Urothelium cell line (cell line): ENCODE measurements at places on chromosomes 1 and 21.

GRCh38 chr1:166975361-166976129, at the start of gene ILDR2:
TSS of gene ILDR2 (minus strand) at chr1:166975540. CDS start at chr1:166975268, 272 bp downstream.
- peak; percentile 73 for DNase-seq

GRCh38 chr1:118890851-118891384, 97.2 kb downstream of the TBX15 start:
- no peak for DNase-seq

GRCh38 chr1:62688687-62689085, 500 bp upstream of the DOCK7 start:
- no peak for DNase-seq

DNA sequence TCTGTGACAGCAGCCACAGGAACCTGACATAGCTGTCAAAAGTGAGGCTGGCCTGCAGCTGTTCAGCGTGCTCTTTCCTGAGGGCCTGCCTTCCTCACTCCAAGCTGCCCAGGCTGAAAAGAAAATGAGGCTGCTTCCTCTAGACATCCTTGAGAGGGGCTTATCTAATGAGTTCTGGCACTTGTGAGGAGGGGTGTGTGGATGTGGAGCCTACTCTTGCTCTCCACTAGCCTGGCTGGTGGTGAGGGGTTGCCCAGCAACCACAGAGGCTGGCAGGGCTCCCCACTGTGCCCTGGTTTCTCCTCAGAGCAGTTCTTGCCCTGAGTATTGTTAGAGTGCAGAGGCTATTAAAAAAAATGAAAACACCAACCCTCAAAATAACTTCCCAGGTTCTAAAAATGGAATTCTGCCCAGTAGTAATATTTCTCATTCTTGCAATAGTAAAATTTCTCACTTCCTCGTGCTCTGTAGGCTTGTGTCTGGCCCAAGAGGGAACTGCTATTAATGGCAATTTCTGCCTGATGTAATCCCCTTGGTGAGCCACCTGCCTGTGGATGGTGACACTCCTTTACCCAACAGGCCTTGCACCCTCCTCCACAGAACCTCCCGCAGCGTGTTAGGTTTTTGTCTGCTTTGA, 52.6 kb upstream of the EPS8L3 start:
- DNase-seq: peak; percentile 2

DNA sequence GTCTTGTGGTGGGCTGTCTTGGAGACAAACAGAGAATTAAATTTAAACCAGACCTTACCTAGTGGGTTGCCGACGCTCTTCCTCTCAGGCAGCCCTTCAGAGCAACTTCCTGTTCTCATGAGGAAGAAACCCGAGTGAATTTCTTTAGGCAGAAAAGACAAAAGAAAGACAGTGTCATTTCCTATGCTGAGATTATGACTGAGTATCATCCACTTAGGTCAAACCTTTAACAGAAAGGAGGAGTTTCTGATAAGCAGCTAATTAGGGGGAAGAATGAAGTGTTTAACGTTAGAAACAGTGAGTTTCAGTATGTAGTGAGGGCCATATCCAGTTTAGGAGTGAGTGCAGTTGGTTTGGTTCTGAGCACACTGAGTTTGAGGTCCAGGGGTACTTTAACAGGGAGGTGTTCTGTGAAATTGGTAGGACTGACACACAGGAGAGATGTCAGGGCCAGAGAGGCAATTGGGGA, 38.7 kb downstream of the FASLG start:
- DNase-seq: no peak

- DNase-seq: peak; percentile 40
Measured at GRCh38 chr1:39394598-39394997, 96.8 kb upstream of the BMP8A start.

GRCh38 chr1:220045356-220046051, 801 bp downstream of the EPRS1 start:
- peak; percentile 9 for DNase-seq

GRCh38 chr1:227037121-227037520, 97.0 kb downstream of the COQ8A start:
- DNase-seq: no peak

- no peak for DNase-seq
Measured at GRCh38 chr1:27979151-27979858, 19.5 kb downstream of the XKR8 start.

DNA sequence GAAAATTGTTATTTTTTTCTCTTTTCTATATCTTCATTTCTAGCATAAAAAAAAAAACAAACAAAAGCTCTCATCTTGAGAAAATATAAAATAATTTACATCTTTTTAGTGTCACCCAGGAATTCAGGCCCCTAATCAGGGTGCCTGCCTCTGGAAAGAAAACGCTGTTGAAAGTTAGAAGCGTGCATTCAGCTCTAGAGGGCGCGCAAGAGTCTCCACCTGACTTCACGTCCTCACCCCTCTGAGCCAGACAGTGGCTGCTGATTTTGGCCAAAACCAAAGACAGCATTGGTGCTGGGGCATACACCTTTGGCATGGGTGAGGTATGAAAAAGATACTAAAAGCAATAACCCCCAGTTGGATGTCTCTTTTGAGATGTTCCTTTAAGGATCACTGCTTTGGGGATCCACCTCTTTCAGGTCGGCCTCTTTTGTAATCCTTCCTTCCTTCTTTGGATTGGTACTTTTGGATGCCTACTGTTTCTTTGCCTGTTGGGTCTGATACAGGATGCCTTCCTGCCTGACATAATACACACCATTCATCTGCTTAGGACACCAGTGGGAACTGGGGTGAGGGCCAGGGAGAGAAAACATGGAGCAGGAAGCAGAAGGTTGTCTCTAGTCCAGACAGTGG, 77.6 kb upstream of the CHRM3 start:
- peak; percentile 8 for DNase-seq

GRCh38 chr1:197737916-197738315, 37.4 kb downstream of the DENND1B start:
- no peak for DNase-seq

GRCh38 chr1:41439234-41439633, 45.2 kb downstream of the EDN2 start:
- no peak for DNase-seq

DNA sequence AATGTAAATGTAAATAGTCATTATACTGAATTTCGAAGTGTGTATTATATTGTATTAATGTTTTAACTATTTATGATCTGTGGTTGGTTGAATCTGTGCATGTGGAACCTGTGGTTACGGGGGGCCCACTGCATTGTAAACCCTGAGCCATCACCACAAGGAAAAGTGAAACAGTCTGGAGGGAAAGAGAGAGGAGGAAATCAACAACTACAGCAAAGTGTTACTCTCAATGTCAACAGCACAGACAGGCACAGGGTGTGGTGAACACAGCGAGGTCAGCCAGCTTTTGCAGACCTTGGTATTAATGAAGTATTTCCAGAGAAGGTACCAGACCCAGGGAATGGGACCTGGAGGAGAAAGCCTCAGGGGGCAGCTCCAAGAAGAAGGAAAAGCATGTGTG, 37.1 kb upstream of the BACE2 start:
- DNase-seq: no peak

DNA sequence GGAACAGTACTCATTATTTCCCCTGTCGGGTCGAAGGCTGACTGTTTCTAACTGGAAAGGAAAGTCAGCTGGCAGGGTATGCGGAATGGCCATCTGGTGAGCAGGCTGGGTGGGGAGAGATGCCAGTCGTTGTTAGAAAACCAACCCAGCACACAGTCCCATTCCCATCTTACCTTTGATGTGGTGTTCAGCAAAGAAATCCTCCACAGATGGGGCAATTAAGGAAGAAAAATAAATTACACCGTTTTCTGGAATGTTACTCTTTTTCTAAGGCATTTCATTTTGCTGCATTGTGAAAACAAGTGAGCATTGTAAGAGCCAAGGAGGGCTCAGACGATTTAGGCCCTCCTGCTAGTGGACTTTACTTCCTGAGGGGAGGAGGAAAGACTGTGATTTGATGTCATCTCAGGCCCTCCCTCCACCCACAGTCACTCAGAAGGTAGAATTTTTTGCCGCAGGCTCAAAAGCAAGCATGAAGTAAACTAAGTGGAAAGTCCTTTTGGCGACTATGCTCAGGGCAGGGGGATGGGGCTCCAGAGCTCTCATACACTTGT, at the start of gene SLC16A4:
SLC16A4 (minus strand) TSS at position 335 of the 554 bp plus-strand sequence. CDS start 1,703 bp downstream, outside the sequence.
- DNase-seq: no peak

- DNase-seq: no peak
Measured at GRCh38 chr1:44694863-44695478, 20.5 kb downstream of the ARMH1 start.

- peak; percentile 42 for DNase-seq
Measured at GRCh38 chr1:76949503-76949902, 82.2 kb downstream of the ST6GALNAC5 start.

DNA sequence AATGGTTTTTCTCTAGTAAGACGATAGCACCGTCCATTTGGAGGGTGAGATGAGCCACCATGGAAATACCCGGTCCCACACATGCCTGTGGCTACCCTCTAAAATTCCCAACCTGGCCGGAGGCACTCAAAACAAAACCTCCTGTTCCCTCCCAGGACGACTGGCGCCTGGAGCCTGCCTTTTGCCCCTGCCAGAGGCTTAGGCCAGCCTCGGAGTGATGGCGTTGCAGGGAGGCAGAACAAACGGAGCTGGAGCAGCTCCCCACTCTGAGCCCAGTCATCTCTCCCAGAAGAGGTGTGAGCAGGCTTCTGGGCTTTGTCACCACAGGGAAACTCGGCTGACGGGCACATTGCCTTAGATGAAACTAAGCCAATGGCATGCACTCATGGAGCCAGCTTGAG, 213.7 kb upstream of the HOOK1 start:
- peak; percentile 10 for DNase-seq

DNA sequence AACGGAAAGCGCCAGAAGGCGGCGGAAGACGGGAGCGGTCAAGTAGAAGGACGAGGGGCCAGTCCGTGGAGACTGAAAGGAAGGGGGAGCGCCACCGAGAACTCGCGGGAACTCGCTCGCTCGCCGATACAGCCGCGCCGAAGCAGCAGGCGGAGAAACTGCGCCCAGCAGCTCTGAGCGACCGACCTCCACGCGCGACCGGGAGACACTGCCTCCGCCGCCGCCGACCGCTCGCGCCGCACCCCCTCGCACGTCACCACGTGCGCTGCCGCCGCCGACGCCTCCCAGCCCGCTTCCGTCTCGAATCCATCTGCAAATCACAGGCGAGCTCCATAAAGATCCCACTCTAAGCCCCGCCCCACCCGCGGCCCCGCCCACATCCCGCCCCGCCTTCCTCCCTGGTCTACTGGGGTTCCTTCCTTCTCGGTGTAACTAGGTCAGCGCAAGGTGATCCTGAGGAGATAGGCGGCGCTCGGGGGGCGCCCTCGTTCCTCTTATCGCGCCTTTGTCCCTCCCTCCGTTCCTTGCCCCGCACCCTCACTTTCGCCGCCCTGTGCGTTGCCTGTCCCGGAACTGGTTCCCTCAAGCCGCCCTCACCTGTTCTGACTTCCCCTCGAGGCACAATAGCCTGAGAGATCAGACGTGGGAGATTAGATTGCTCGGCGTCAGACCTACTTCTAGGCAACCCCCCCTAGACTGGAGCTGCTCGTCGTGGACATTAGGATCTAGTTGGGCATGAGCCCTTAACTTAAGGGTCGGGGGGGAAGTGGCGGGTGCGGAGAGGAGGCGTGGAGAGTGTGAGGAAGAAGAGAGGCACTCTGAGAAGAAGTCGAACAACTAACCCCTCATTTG, at the start of gene IVNS1ABP:
IVNS1ABP (minus strand) TSS at position 210 of the 852 bp plus-strand sequence. CDS start 7,750 bp downstream, outside the sequence.
- peak; percentile 94 for DNase-seq

- peak; percentile 81 for DNase-seq
Measured at GRCh38 chr1:230867903-230868735, at the start of gene C1orf198. TSS of gene C1orf198 (minus strand) at chr1:230868521. CDS start at chr1:230868512, 9 bp downstream.

GRCh38 chr1:234553240-234554188, 56.5 kb downstream of the IRF2BP2 start:
- no peak for DNase-seq

GRCh38 chr1:117607471-117607870, 1.6 kb downstream of the TENT5C start:
- no peak for DNase-seq

DNA sequence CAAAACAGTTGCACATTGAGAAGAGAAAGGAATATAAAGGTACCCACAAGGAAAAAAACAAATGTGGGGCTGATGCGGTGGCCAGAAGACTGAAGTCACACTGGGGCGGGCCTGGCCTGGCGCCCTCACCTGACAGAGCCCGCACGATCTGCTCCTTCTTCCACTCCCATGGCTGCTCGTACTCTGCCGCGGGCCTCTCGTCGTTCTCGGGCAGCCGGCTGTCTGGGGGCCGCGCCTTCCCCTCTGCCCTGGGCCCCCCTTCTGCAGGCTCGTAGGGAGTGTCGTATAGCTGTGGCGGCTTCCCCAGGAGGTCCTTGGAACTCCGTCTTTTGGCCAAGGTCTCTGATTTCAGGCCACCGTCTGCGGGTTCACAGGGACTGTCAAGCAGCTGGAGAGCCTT, 13.1 kb upstream of the TDRD10 start:
- DNase-seq: no peak

- DNase-seq: no peak
Measured at GRCh38 chr1:229657993-229658755, 32.1 kb downstream of the URB2 start.

DNA sequence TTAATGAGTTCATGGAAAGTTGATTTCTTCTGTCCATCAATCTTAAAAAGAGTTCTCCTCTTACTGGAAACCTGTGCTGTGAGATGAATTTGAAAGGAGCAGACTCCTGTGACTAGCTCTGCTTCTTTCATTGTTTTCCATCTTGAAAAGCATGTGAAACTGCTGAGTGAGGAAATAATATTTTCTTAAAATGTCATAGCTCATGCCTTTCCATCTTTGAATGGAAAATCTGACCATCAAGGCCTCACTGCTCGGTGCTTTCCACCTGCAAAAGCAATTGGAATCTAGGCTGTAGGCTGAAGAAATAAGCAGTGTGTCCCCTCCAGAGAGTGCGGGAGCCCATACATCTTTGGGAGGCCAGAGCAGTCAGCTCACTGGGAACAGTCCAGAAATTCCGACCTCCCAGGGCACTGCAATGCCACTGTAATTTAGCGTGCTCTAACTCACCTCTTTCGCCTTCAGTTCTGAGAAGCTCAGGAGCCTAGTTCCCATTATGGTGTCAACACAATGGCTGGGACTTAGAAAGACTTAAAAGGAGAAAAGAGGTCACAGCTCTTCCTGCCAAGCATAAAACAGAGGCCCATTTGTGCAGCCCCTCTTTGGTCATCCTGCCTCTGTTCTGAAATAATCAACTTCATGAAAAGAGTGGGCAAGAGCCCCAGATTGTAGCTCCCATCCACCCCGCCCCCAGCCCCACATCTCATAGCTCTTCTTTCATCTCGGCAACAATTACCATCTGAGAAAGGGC, 50.4 kb upstream of the F3 start:
- no peak for DNase-seq

GRCh38 chr1:201530741-201531531, 8.0 kb upstream of the NAV1 start:
- DNase-seq: peak; percentile 82

- DNase-seq: no peak
Measured at GRCh38 chr1:230424391-230425251, 1.5 kb downstream of the PGBD5 start.

- DNase-seq: no peak
Measured at GRCh38 chr1:61071205-61072130, 10.9 kb upstream of the NFIA start.

GRCh38 chr1:108117945-108118902, 81.9 kb downstream of the SLC25A24 start:
- peak; percentile 63 for DNase-seq
